Stimulated activated CD4-positive, alpha-beta T cell treated with anti-CD3 and anti-CD28 coated beads, TNF-alpha, amount 100 ng/mL, for 48 hours (primary cell): ENCODE measurements at places on chromosomes 6 and 20.

DNA sequence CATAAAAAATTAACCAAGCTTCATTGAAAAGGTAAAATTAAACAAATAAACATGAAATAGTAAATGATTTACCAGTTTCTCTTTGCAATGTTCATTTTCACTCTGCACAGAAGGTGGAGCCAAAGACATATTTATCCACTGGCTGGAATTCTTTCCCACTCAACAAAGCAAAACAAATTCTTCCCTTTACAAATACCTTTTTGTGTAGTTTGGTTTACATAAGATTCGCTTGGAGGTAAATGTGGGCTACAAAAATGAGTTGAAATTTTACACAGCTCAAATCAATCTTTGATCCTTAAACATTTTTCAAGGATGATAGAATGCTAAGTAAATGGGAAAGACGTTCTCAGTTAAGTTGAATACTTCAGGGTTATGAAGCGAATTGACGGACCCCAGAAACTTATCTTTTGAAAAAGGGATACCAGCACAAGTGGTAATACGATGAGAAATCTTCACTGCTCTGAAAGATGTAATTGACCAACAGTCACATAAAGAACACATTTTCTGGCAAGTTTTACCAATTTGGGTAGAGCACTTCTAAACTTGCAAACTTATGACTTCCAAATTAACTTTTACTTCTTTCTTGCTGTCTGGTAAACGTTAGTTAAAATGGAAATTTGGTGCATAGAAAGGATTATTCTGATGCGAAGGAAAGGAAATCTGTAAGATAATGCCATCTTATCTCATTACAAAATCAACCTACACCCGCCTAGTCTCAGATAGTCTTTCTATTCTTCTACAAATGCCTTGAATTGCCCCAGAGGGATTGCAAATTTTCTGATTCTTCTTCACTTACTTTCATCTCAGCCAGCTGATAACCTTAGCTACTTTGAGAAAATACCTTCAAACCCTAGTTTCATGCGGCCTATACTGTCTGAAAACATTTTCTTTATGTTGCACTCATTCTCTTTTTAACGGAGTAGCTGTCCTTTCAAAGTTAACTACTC lies 4.7 kb upstream of the GJA1 start:
- DNase-seq = no peak

GRCh38 chr6:15622045-15622740 lies 40.6 kb downstream of the DTNBP1 start:
- DNase-seq = no peak

GRCh38 chr6:89199579-89199978 lies 17.6 kb downstream of the GABRR1 start:
- DNase-seq = no peak

DNA sequence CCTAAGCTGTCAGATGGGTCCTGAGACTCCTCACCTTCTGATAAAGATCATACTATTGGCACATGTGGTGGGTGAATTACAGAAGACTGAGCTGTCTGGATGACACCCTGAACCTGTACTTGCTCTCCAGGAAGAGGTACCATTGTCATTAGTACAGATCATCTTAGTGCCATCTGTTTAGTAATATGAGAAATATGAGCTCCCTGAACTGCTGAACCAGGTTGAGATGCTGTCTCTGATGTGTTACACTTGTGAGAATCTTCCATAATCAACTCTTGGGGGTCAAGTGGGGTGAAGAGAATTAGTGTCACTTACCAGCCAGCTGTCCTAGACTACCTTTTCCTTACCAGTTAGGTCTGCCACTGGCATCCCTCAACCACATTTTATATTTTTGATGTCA lies 531.0 kb downstream of the EPHA7 start:
- no peak for DNase-seq

- DNase-seq = no peak
Observed at GRCh38 chr6:16966791-16967469, 134.9 kb upstream of the STMND1 start.

GRCh38 chr20:14928083-14928482 lies 590.7 kb upstream of the FLRT3 start:
- no peak for DNase-seq

DNA sequence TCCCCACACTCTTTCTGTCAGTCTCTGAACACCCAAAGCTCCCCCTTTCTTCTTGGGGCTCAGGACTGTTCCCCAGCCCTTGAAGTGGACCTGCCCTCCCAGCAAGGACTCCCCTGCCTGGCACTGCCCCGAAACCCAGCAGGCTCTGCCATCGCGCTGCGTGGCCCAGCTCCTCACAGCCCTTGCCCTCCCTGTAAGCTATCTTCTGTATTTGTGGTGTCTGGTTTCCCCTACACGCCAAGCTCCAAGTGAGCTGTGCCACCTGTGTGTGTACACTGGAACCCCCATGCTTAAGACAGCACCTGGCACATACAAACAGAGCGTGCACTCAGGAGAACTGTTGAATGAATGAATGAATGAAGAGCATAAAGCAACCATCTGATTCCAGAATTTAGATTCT lies 57.7 kb downstream of the TMEM242 start:
- no peak for DNase-seq

DNA sequence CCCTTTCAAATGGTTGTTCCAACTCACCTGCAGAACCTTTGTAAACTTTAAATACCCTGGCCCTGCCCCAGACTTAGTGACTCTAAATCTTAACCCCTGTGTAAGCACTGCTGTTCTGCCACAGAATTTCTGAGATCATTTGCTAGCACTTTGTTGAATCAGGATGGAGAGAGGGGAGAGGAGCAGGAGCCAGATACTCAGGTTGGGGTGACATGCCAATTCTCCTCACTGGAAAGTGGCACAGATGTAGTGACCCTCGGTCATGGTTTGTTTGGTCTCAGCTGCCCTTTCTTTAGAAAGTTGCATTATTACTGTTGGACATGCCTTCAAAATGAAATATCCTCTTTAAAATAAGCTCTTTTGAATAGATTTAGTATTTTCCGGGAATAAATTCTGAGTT lies 168.0 kb downstream of the ZFAND3 start:
- no peak for DNase-seq

DNA sequence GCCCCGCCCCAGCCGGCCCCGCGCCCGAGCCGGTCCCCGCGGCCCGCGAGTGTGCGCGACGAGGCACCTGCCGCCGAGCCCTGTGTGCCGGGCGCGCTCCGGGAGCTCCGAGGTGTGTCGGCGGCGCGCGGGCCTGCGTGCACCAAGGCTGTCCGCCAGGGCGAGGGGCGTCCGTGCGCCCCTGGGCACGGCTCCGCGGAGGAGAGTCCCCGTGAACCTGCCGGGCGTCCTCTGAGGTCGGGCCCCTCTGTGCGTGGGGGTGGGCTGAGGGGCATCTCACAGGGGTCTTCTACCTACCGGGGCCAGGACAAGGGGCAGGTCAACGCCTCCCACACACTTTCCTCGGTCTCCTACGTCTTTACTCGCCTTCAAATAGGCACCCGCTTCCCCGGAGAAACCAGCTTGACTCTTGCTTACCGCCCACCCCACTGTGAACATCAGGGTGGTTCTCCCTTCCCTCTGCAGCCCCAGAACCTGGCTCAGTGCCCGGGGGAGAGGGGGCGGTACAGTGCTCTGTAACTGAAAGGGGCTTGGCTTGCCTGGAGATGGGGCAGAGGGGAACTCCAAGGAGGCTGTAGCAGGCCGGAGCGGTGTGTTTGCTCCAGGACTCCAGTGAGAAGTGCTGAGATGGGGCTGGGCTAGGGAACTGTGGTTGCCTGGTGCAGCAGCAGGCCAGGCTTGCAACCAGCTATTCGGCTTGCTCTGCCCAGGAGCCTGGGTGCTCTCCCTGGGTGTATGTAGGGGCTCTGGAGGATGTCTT lies at the start of gene SAMD10:
SAMD10 (minus strand) TSS at position 86 of the 760 bp plus-strand sequence. CDS start 175 bp downstream, outside the sequence.
- DNase-seq = peak; percentile 83

GRCh38 chr6:158757753-158758090 lies 61.4 kb downstream of the EZR start:
- no peak for DNase-seq

DNA sequence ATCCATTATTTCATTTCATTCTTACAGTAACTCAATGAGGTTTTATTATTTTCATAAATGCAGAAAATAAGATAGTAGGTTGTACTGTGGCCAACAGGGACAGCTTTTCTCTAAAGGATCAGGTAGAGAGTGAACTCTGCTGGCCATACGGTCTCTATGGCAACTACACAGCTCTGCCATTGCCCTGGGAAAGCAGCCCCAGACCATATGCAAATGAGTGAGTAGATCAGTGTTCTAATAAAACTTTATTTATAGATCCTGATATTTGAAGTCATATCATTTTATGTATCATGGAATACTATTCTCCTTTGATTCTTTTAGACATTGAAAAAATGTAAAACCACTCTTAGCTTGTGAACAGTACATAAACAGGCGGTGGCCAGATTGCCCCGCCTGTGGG lies 192.5 kb upstream of the RREB1 start:
- DNase-seq = no peak

DNA sequence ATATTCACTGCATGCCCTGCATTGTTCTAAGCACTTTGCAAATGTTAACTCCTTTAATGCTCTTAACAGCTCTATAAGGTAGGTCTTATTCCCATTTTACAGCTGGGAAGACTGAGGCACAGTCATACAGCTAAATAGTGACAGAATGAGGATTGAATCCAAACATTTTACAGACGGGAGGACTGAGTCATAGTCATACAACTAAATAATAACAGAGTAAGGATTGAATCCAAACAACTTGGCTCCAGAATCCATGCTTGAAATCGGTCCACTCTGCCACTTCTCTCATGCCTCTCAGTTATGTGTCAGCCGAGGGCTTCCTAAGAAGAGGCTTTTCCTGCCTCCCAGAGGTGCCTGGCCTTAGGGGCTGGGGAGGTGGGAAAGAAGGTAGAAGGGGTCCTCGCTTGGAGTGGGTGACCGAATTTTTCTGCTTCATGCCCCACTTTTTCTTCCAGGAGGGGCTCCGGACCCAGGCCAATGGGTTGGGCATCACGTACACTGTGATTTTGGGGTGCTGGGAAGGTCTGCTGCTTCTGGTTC lies 137.4 kb upstream of the RNF24 start:
- no peak for DNase-seq

GRCh38 chr6:136600818-136601217 lies 50.6 kb upstream of the MAP7 start:
- no peak for DNase-seq

GRCh38 chr6:45923831-45924391 lies 91.7 kb downstream of the CLIC5 start:
- peak; percentile 51 for DNase-seq

DNA sequence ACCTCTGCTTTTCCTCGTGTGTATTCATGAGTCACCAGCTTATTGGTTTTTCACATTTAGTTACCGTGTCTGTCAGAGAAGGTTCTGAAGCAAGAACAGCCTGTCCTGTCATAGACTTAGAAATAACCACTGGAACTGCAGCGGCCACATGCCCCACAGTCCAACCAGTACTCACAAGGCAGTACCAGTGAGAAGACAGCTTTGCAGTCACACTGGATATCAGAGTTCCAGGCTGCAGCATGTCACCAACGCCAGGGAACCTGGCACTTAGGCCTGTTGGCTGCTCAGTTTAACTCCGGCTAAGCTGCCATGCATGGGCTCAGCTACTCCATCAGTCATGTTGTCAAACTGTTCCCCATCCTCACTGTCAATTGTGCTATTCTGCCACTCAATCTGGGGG lies 40.1 kb downstream of the ADNP start:
- no peak for DNase-seq

DNA sequence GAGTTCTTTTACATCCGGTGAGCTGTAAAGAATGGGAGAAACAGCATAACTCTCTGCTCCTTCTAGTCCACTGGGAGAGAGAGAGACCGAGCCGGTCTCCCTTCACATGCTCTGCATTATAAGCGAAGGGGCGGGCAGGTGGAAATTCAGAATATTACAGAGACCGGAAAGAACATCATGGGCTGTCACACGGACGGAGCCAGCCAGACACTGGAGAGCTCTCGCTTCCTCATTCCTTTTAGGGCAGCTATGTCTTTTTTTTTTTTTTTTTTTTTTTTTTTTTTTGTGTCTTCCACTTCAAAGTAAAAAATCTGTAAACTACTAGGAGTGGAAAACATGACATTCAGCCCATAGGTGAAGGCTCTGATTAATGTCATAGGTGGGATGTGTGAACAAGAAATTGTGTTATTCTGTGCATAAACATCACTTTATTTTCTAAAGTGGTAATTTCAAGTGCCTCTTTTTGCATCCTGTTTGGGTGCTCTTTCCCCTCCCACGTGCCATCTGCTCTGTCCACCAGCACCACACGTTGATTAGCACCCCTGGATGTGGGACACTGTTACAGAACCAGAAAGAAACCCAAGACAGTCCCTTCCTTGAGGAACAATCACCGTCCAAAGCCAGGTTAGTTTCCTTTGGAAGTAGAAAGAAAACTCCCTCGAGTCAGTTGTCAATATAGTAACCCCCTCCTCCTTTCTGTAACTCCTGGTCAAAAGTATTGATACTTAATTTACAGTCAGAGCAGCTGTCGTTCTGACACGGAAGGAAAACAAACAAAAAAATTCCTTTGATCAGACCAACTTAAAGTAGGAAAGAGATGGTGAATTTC lies at the start of gene TAGAP:
TAGAP (minus strand) TSS at position 93 of the 829 bp plus-strand sequence. CDS start 845 bp downstream, outside the sequence.
- peak; percentile 66 for DNase-seq

DNA sequence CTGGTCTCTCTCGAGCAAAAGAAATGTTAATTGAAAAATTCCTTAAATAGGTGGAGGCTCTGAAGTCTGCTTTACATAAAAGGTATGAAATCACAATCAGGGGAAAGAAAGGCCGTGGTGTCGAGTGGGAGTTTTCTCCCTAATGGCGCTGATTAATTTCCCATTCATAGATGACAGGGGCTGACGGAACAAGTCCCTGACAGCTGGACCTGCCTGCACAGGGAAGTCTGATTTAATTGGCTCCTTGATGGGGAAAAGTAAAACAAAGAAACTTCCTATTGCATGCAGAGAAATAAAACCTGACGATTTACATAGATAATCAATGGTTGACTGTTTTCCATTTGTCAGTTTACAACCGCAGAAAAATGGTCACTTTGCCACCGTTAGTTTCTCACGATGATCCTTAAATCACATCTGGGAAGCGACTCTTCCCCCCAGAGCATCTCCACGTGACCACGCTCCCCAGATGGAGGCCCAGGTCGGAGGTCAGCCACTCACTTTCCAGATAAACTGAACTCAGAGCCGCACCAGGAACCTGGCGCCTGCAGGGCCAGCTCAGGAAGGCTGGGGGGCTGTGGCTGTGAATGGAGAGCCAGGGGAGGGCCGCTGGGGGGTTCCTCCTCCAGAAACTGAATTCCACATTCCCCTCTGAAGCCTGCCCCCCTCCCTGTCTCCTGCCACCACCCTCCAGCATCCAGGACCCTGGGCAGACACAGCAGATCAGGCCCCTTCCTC lies 55.3 kb downstream of the DLL1 start:
- DNase-seq = no peak

- DNase-seq = no peak
Observed at GRCh38 chr6:52840763-52841585, at the start of gene GSTA5. GSTA5 (minus strand) TSS chr6:52840813.

DNA sequence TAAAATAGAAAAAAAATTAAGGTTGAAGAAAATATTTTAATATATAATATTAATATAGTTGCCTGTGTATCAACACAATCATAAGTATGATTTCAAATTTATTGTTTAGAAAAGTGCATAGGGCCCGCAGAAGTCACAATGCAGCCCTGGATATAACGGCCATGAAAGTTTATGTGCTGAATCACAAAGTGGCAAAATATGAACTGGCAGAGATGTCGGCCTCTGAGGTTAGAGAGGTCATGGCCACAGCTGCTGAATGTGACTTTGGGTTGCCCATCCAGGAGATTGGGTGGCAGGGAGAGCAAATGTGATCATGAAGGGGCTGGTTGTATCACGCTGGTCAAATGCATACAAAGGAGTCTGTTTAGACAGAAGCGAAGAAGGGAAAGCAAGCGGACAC lies 35.7 kb downstream of the COL11A2 start:
- DNase-seq = no peak

- DNase-seq = no peak
Observed at GRCh38 chr6:53020005-53020744, 25.1 kb upstream of the GSTA4 start.
